ENCODE measurements at places on chromosomes 1 and 21.

DNA sequence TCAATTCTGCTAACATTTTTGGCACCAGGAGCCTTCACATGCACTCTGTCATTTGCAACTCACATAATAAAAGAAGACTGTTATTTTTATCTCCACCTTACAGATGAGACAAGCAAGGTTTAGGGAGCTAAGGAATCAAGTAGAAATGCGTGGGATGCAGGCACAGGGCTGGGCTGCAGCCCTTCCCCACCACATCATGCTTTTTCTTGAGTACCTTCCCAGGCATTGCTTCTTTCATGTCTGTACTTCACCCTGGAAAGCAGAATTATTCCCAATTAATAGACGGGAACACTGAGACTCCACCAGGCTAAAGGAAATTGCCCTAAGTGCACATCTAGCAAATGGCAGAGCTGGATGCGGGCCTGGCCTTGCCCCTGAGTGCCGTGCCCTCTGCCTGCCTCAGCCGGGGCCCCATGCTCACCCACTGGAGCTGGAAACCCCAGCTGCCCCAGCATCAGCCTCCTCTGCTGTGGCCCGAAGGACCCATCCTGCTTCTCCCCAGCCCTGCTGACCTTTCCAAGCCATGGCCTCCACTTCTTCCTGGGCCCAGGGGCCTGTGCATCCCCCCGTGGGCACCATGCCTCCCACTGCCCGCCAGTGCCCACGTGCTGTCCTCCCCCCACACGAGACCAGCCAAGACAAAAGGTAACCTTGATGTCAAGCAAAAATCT lies 257.5 kb downstream of the TOMM20 start:
- DNase-seq: no peak

GRCh38 chr1:224726441-224727182 lies 110.5 kb downstream of the CNIH3 start:
- peak; percentile 51 for DNase-seq

DNA sequence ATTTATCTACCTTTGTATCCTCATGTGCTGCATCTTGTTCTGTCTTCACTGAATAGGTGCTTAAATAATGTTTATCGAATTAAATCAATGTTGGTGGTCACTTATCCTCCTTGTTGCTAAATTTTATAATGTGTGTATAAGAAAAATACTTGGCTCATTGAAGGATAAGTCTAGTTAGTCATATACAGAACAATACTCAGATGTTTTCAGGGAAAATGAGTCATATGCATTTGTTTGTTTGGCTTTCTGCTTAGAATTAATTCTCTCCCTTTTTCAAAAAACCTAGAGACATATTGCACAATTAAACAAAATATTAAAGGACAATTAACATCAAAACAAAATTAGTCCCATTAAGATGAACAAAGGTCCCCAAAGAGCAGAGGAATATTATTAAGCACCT lies 89.0 kb downstream of the UBE2U start:
- no peak for DNase-seq

- no peak for DNase-seq
Measured at GRCh38 chr1:21630571-21631343, 38.4 kb downstream of the RAP1GAP start.

GRCh38 chr1:6412896-6413295 lies 6.8 kb downstream of the HES2 start:
- no peak for DNase-seq

- DNase-seq: peak; percentile 62
Measured at GRCh38 chr1:8317647-8318381, at the start of gene SLC45A1. Gene SLC45A1, plus strand, starts transcription at chr1:8318114. Its CDS starts 6,216 bp downstream, at chr1:8324330.

Measured in omental fat pad (tissue), 4 donors.